Vagina (tissue), 2 donors: ENCODE measurements at places on chromosomes 7 and 10. TPM values are rescaled to one million over a fixed set of nuclear protein-coding genes. Genes with fewer than 3 reads are reported as not detected.
A peak's percentile ranks its signal among the peaks of the same experiment; 100 is the strongest.

DNA sequence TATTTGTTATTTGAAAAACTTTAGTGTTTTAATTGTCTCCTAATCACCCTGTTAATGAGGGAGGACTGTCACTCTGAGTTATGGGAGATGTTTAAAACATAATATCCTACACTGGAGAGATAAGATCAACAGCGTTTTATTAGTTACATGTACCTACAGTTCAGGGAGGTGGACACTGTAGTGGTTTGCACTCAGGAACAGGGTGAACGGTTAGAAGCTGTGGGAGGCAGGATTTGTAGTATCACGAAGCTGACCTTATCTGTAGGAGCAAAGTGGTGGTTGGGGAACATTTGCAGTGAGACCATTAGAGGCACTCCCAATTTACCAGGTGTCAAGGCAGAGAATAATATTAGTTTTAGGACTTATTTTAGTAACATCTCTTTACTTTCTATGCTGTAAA lies 193.3 kb upstream of the KCND2 start:
- no peak for DNase-seq

- no peak for DNase-seq
Measured at GRCh38 chr7:97868788-97869187, 3.4 kb downstream of the ASNS start.

- DNase-seq: no peak
Measured at GRCh38 chr10:10093021-10093420, 924.7 kb upstream of the CELF2 start.

The TSPAN15 gene
- 26.5 TPM for total RNA-seq

DNA sequence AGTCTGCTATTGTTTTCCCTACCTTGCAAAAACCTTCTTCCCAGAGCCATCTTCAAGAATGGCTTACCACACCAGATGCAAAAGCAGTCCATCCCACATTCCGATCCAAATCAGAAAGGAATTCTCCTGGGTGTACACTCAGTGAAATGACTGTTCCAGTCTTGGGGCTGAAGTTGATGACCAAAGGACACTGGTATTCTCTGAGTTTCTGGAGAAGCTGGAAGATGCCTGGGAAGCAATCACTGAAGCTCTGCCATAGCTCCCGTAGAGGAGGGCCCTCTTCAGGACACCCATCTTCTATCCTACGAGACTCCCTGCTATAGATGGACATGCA lies 155.7 kb downstream of the LCOR start:
- no peak for DNase-seq

The ANKRD61 gene
- not detected for total RNA-seq

- no peak for DNase-seq
Measured at GRCh38 chr7:32532716-32533115, 37.4 kb downstream of the AVL9 start.

The SP8 gene
- 2.9 TPM for total RNA-seq

The ASB15 gene
- total RNA-seq: not detected

- no peak for DNase-seq
Measured at GRCh38 chr7:101233907-101234547, 3.6 kb downstream of the CLDN15 start.

DNA sequence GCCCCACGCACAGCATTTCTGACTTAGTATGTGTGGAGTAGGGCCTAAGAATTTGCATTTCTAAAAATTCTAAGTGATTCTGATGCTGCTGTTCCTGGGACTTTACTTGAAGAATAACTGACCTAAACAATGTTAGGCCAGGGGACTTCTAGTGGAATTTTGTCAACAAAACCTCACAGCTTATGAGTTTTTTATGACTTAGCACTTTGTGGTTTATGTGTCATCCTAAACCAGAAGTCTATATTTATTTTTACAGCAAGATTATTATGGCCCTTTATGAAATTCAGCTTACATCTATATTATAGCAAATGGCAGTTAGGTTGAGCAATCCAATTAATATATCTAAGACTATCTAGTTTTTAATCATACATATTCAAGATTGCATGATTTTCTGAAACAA lies 24.6 kb upstream of the BET1 start:
- DNase-seq: no peak

- no peak for DNase-seq
Measured at GRCh38 chr10:74076961-74077360, 73.7 kb downstream of the AP3M1 start.

- DNase-seq: peak; percentile 80
Measured at GRCh38 chr7:152859781-152860191, 100.2 kb downstream of the ACTR3B start.

DNA sequence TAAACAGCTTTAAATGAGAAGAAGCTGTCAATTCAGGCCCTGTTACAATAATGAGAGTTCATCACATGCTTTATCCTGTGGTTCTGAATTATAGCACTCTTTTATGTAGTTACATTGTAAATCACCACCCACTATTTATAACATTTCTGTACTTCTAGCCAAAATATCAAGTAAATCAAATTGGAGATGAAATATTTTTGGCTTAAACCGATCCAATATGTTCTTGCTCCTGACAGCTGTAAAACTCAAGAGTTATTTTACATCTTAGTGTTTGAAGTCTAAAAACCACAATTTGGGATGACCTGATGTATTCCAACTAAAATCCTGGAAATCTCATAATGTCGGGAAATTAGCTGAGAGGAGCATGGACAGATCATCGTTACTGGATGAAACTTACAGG lies 371.2 kb upstream of the LRRN3 start:
- no peak for DNase-seq

The NACAD gene
- total RNA-seq: 9.6 TPM

DNA sequence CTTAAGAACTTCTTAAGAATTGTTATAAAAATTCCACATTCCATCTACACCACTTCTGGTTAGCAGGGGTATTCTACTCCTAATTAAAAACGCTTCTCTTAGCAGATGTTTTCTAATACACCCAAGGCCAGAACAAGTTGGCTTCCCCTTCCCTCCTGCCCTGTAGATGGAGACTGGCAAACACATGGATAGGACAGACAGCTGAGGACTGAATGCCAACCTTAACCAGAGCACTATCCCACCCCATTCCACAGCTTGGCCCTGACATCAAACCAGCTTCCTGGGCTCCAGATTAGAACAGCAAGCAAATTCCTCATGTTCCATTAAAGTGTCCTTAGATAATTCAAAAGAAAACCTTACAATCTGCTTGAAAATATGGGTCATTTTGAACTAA lies 56.6 kb upstream of the IL6 start:
- DNase-seq: no peak

The TRRAP gene
- 39.3 TPM for total RNA-seq

DNA sequence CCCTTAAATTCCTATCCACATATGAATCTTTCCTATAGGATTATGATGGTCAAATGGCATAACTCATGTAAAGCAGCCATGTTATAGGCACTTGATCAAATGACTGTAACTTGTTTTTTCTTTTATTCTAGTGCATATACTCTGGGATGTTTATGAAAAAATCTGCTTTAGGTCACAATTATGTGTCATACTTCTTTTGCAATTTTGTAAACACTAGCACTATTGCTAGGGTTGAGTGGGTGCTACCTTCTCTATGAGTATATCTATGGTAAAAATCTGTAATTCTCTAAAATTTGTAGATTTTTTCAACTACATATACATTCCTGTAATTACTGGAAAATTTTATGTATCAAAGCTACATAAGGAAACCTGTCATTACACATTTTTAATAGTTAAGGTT lies 50.0 kb downstream of the HGF start:
- no peak for DNase-seq

GRCh38 chr7:127874951-127875608 lies 156.2 kb downstream of the LRRC4 start:
- DNase-seq: no peak

DNA sequence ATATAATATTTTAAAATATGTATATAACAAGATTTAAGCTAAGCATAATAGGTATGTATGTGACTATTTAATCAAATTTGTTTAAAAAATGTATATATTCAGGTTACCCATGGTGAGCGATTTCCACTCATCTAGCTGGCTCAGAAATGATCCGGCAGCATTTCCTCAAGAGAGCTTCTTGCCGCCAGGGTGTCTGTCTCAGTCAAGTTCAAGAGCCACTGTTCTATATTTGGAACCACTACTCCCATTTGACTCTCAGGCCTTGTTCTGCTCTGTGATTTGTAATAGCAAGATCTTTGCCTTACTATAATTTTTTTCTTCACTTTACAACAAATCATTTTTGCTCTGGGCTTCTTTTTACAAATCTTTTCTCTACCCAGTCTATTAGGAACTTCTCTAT lies 48.7 kb upstream of the CNTNAP2 start:
- DNase-seq: no peak

The FXYD4 gene
- not detected for total RNA-seq

The ATG9B gene
- total RNA-seq: 34.1 TPM

DNA sequence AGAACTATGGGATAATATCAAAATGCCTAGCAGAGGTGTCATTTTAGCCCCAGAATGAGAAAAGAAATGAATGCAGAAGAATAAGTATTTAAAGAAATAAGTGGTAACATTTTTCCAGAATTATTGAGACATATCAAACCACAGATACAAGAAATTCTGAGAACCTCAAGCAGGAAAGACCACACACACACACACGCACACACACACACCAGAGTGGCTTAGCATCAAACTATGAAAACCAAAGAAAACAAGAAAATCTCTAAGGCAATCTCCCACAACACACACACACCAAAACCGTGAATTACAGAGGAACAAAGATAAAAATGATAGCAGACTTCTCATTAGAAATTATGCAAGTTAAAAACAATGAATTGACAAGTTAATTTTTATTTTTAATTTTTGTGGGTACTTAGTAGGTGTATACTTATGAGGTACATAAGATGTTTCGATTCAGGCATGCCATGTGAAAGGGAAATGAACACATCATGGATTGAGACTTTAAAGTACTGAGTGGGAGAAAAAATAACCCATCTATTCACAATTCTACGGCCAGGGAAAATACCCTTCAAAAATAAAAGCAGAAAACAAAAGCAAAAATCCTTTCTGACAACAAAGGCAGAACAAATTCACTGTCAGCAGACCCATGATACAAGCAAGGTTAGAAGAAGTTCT lies 14.6 kb downstream of the PPIF start:
- no peak for DNase-seq

- DNase-seq: no peak
Measured at GRCh38 chr10:111171183-111171582, 94.4 kb downstream of the ADRA2A start.

- no peak for DNase-seq
Measured at GRCh38 chr10:113426181-113426877, 126.5 kb upstream of the HABP2 start.

GRCh38 chr7:22577470-22578001 lies 77.5 kb upstream of the STEAP1B start:
- DNase-seq: peak; percentile 94

- no peak for DNase-seq
Measured at GRCh38 chr7:116249969-116250553, 39.7 kb downstream of the TES start.

DNA sequence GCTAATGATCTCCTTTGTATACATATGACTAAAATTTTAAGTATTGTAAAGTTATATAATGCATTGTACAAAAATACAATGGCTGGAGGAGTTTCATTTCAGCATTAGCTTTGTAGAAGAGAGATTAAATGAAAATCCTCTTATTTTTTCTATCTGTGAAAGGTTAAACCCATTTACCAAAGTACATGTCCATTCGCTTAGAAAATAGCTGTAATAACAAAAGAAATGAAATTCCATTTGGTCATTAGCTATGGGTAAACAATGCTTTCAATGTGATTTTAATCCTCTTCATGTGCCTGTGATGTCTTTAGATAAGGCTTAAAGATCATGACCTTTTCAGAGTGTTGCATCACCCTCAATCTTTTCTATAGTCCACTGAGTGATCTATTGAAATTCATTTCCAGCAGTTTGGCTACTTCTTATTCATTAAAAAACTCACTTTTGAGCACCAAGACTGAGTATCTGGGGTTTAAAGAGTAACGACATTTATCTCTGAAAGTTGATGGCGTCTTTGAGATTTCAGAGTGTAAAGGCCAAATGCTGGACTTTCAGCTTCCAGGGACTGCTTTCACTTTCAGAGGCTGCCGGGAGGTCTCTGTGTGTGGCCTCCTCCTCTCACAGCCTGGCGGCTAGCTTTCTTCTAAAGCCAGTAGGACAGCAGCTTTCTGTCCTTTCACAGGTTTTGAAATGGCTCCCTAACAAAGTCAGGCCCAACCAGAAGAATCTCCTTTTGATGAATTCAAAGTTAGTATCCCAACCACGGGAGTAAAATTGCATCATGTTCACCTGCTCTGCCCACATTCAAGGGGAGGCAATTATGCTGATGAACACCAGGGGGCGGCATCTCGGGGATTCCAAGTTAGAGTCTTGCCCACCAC lies 701.4 kb upstream of the COBL start:
- no peak for DNase-seq

GRCh38 chr10:95304463-95304862 lies 13.7 kb upstream of the PDLIM1 start:
- DNase-seq: no peak

The PPIA gene
- total RNA-seq: 1,197 TPM

The SFMBT2 gene
- total RNA-seq: 12.5 TPM

- DNase-seq: no peak
Measured at GRCh38 chr10:30121401-30121800, 62.0 kb upstream of the JCAD start.

DNA sequence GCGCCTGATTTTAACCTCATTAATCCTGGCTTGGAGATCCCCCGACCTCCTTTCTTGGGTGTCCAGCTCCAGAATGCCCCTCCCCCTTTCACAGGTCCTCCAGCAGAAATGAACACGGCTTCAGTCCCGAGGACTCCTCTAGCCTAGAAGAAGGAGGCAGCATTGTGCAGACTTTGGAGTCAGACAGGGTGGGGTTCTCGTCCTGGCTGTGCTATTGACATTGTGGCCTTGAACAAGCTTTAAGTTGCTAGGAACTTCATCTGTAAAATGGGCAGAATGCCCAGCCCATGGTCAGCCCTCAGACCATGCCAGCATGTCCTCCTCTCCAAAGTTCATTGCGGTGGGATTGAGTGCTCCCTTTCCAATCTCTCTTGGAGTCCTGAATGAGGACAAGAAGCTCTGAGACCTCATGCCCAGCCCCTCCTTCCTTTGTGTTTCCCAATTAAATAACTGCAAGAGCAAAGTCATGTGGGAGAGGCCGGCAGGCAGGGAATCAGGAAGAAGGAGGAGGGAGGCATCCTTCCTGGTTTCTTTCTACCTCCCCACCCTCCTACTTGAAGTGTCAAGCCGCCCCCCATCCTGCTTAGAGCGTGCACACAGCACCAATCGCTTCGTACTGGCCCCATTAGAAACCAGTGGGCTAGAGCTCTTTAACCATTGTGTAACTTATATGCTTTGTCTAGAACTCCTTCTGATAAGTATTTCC lies 86.4 kb downstream of the RBM20 start:
- no peak for DNase-seq

The PNLIPRP3 gene
- total RNA-seq: 2.2 TPM

GRCh38 chr10:13943735-13944398 lies 357.1 kb downstream of the PRPF18 start:
- no peak for DNase-seq
